ENCODE measurements at places on chromosomes 4 and X.

DNA sequence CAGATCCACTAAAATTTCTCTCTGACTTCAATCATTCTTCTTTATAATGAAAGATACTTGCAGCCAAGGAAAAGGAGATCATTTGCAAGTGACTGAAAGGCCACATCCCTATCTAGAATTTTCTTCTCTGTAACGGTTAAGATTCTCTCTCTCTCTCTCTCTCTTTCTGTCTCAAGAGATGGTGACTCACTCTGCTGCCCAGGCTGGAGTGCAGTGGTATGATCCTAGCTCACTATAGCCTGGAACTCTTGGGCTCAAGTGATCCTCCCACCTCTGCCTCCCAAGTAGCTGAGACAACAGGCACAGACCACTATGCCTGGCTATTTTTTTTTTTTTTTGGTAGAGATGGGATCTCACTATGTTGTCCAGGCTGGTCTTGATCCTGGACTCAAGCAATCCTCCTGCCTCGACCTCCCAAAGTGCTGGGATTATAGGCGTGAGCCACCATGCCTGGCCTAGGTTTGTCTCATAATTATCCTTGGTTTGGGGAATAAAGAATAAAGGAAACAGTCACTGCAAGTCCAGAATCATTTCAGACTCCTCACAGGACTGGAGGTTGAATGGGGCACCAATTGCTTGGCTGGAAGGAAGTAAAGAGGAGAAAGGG is 33.3 kb upstream of the GALNT7 start:
- DNase-seq: no peak

DNA sequence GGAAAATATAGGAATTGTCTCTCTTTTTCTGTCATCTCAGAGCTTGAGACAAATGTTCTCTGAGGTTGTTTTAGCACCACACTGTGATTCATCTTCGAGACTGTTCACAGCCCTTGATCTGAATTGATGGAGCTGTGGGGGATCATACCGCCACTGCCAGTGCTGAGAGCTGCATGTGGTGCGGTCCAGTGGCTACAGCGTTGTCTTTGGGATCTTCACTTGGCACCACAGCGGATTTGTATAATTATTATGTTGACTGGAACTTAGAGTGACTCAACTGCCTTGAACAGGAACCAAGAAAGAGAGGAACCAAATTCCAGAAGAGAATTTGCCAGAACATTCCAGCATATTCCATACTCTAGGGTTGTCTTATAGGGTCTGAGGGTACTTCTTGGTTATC is 29.1 kb downstream of the TBL1X start:
- no peak for DNase-seq

DNA sequence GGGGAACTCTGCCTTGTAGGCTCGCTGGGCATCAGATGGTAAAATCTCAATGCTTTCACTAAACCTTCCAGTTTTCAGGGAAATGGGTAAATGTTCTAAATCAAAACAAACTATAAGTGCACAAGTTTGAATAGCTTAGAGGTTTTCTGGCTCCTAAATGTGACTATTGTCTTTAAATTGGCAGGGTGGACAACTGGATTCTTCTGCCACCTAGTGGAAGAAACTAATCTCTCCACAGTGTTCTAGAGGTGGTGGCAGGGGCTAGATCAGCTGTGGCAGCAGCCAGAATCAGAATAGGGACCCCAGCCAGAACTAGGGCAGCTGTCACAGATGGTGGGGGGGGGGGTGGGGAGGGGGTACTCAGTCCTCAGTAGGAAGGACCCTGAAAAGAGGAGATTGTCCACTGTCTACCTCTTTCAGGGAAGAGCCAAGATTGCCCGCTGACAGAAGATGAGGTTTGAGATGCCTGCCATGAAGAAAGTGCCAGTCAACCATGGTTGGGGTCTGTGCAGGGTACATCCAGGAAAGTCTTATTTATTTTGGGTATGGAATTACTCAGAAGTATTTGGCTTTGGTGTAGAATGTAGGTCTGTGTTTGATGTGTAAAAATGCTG is 201.4 kb downstream of the CCNG2 start:
- no peak for DNase-seq

DNA sequence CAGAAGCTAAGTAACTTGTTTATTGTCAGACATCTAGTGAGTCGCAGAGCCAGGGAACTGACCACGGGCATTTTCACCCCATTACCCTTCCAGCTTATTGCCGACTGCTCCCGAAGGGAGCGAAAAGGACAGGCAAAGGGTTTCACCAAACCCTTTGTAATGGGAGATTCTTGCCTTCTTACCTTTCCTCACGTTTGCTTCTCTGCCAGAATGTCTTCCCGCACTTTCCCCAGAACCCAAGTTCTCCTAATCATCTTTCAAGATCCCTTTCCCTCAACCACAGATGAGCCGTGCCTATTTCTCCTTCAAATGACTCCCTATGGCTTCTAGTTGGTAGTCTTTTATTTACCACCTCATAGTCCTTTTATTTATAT is 520 bp upstream of the SRP72 start:
- DNase-seq: no peak

DNA sequence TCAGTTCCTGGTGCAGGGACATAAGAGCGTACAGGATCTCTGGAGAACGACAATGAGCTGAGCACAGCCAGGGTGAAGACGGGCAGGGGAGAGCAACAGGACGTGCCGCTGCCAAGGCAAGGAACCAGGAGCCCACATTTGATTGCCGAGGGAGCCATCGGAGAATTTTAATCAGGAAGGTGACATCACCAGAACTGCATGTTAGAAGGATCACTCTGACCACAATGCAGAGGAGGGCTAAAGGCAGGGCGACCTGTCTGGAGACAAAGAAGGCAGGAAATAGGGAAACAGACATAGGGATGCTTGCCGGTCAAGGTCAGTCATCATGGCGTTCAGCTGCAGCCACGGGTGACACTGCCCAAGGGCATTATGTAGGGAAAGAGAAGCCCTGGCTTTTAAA is 81.4 kb downstream of the RBM47 start:
- DNase-seq: no peak

GRCh38 chrX:115562480-115562847 is 1.5 kb downstream of the PLS3 start:
- no peak for DNase-seq

DNA sequence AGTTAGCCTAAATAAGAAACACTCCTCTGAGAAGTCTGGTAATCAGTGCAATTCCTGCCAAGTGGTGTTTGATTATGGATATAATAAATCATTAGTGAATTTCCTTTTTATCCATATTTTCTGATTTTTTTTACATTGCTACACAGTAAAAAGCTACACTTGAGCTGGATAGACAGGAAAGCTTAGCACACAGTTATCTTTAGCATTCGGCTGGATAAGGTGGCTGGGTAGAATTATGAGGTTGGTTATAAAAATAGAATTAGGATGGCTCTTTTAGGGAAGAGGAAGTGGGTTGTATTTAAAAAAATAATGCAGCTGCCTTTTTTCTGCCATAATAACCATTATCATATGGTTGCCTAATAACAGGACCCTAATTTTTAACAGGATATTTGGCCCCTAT is 460.6 kb downstream of the NAF1 start:
- DNase-seq: no peak

- DNase-seq: no peak
Observed at GRCh38 chrX:153908219-153908860, 3.9 kb downstream of the AVPR2 start.

GRCh38 chrX:53263597-53264094 is 17.7 kb downstream of the IQSEC2 start:
- DNase-seq: no peak

DNA sequence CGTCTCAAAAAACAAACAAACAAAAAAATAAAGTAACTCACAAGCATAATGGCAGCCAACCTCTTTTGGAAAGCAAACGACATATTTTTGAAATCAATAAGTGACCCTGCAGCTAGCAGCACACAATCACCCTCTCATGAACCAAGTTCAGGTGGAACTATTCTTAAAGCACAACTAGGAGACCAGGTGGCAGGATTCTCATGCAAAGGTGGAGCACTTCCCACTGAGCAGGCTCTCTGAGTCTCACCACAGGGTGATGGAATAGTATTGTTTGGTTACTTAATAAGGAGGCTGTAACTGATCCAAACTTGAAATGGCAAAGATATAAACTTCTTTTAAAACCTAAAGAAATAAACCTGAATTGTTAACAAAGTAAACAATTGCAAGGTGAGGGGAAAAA is 1293.1 kb downstream of the PCDH19 start:
- DNase-seq: no peak

DNA sequence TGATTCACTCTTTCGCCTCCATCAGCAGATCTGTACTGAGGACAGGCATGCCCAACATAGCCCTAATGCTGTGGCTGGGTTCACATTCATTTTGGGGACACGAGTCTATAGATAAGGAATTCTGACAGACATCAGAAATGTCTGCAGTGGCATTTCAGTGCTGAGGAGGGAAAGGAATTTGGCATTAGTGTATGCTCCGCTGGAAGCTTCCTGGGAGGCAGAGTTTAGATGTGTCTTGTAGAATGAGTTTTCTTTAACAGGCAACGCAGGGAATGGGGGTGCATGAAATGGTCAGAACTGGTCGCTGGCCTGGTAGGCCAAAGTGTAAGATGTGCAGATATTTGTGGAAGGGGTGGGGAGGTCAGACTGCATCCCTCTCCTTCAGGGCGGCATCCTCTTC is 43.5 kb upstream of the ZNF518B start:
- no peak for DNase-seq

DNA sequence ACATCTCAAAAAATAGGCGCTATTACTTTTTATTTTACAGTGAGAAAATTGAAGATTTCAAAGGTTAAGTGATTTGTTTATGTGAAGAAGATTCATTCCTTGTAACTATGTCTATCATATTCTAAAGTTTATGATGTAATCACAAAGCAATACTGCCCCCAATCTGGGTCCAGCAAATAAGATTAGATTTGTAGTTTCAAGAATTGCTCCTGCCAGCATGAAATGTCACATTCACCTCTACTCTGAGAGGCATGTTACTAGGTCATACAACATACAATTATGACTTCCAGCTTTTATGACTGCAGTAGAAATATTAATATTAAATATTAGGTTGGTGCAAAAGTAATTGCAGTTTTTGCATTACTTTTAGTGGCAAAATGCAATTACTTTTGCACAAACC is 976.2 kb downstream of the FSTL5 start:
- DNase-seq: no peak

DNA sequence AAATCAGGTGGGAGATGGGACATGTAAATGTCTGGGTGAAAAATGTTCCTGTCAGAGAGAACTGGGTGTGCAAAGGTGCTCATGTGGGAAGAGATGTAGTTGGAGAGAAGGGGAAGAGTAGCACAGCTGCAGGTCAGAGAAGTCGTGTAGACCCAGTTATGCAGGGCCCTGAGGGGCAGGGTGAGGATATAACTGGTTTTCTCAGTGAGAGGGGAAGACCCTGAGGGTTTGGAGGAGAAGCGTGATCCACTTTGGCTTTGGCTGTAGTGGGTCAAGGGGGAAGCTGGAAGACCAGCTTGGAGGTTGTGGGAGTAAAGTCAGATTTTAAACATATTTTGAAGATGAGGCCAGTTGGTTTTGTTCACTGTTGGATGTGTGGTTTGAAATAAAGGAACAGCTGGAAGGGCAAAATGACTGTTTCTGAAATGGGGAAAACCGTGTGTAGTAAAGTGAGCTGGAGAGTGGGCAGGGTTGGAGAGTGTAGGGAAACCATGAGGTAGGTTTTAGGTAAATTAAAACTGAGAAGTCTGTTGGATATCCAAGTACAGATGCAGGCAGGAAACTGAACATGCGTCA is 44.2 kb downstream of the NAP1L5 start:
- no peak for DNase-seq

GRCh38 chr4:6504900-6505496 is 32.6 kb upstream of the PPP2R2C start:
- no peak for DNase-seq

- DNase-seq: no peak
Observed at GRCh38 chrX:30806187-30806728, 82.8 kb downstream of the TAB3 start.

- DNase-seq: no peak
Observed at GRCh38 chrX:48772602-48773001, 11.1 kb downstream of the GLOD5 start.

DNA sequence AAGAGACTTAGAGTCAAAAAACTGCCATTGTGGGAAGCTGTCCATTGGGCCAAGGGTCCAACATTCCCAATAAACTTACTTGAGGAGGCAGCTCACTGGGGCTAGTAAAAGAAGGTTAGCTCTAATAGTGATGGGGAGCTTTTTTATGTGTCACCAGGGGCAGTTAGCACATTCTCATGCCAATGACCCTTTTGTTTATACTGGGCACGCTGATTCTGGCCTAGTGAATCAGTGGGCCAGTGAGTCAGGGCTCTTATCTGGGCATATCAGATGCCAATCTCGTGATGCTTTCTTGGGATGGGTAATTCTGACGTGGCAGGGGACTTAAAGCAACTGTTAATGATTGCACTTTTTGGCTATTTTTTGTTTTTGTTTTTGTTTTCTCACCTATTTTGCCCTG is 27.8 kb downstream of the TCEAL1 start:
- no peak for DNase-seq

GRCh38 chrX:70480660-70481018 is 36.0 kb downstream of the DLG3 start:
- DNase-seq: no peak

DNA sequence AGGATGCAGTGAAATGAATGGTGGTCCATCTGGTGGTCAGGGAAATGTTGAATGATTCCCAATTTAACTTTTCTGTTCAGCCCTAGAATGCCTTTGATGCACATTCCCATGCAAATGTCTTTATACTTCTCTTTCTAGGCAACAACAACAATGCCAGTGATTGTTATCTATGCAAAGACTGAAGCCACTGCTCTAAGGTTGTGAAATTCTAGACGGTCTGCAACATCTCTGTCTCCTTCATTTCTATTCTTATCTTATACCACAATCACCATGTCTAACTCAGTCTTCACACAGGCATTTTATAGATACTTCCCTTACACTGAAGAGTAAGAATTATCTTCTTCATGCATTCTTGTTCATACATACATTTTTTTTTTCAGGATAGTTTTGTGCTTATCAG is 84.5 kb downstream of the HPGD start:
- DNase-seq: no peak

- no peak for DNase-seq
Observed at GRCh38 chrX:52271206-52271605, 86.5 kb downstream of the MAGED4 start.

DNA sequence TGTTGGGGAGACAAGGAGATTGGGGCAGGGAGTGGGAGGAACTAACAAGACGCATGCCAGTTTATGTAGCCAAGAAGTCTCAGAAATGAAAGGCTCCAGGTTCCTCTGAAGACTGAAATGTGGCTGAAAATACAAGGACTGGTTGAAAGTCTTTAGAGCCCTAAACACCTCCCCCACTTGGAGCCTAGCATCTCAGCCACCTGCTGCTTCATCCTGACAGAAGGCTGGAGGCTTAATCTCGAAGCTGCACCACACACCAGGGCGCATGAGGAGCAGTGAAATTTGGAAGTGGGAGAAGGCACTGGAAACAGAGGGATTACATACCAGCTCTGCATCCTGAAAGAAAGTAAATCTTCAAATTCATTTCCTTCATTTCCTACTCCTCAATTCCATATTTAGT is 160.7 kb upstream of the FTHL17 start:
- DNase-seq: no peak
